ENCODE measurements at places on chromosomes 4 and X.

GRCh38 chrX:54288277-54288676 is 69.6 kb downstream of the WNK3 start:
- DNase-seq = no peak

DNA sequence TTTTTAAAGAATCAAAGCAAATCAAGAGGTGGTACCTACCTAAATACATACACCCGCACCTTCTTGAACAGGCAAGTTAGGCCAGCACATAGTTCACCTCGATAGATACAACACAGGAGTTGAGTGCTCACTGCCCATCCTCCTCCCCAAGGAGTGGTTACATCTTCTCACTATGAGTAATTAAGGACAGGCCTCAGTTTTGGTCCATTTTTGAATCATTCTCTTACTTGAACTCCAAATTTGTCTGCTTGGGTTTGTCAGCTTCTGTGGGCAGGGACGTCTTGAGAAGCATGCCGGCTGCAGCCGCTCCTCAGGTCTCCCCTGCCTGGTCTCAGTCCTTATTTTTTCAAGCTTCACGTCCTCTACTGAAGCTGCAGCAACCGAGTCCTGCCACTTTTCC is 190.6 kb upstream of the RBPJ start:
- DNase-seq = no peak

DNA sequence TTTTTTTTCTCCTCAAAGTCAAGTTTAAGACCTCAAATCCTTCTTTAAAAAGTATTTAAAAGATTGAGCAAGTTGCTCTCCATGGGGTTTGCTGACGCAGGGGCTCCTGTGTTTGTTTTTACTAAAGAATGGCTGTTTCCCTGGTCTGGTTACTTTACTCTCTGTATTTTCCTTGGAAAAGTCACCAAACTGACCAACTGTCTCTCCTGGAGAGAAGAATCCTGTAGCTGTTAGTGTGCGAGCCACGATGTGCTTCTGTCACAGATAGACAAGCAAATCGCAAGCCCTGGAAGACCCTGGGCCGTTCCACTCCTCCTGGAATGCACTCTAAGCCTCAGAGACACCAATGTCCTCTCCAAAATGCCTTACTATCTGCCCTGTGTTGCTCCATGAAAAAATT is 212.1 kb downstream of the CHIC2 start:
- no peak for DNase-seq

- DNase-seq = peak; percentile 47
Measured at GRCh38 chr4:124253080-124253479, 459.5 kb downstream of the ANKRD50 start.

DNA sequence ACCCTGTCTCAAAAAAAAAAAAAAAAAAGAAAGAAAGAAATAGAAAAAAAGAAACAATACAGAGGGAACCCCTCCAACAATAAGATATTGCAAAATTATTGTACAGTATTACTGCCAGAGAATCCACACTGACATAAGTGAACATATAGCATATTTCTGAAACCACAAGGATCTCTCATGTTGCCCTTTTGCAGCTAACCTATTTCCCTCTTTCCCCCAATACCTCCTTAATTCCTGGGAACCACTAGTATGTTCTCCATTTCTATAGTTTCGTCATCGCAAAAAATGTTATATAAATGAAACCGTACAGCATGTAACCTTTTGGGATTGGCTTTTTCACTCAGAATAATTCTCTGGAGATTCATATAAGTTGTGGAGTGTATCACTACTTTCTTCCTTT is 20.0 kb upstream of the BMP2K start:
- no peak for DNase-seq

DNA sequence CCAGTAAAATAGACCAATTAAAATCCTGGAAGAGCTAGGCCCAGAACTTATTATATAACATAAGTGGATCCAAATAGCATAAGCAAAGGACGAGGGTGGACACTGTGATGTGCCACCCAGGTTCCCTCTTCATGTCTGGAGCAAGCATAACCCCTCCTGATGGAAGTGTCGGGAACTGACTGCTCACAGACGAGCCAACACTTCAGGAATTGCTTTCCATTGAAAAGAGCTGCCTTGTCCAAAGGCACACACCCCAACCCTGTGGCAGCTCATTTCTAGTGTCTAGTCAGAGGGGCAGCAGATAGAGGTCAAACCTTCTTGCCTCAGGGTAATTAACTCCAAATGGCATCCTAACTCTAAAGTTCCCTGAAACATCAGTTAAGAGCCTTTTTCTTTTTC is 15.3 kb downstream of the DDIT4L start:
- DNase-seq = no peak

DNA sequence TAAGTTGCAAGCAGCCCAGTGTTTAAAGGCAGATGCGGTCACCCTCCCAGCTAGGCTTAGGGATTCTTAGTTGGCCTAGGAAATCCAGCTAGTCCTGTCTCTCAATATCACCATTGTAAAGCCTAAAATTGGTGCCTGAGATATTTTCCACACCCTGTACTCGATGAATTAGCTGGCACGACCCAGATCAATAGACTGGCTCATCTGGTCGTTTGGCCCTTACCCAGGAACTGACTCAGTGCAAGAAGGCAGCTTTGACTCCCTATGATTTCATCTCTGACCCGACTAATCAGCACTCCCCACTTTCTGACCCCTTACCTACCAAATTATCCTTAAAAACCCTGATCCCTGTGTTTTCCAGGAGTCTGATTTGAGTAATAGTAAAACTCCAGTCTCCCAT is 384.9 kb upstream of the SLC7A11 start:
- no peak for DNase-seq

DNA sequence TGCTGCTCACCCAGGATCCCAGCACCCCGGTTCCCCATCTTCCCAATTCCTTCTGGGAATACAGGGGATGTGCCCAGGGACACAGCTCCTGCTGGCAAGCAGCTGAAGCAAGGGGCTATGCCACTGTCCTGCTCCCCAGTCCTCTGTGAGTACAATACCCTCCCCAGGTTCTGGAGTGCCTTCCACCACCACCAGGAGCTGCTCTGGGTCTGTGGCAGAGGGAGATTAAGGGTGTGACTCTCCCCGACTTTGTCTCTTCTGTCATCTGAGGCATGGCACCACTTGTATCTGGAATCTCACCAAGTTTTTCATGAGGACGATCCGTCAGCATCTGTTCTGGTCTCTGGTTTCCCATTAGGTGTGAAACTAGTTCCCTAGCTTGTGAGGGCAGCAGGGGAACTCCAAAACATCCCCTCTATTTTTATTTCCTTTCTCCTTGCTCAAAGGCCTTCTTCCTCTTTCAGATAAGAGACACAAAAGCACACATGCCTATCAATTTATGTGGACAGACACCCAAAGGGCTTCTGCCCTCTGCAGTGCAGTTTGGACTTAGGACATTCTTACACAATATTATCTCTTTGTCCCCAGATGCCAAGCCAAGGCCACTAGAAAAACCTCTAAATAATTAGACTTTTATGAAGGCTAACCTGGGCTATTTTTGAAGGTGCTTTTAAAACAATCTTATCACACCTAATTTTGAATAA is 26.8 kb downstream of the MGST2 start:
- no peak for DNase-seq

DNA sequence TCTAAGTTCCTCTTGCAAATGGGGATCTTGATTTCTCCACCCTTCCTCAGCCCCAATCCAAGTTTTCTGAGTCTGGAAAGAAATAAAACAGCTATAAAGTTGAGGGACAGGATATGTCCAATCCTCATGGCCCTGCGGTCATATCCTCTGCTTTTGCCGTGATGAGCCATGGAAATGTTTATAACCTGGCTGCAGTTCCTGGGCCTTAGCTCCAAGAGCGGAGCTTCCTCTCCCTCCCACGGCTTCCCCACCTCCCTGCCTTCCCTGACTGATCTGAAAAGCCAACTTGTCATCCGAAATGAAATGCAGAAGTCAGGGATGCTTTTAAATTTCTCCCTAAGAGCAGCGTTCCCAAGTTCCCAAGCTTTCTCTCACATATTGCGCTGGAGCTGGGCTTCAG is 221.5 kb upstream of the SFRP2 start:
- DNase-seq = no peak

DNA sequence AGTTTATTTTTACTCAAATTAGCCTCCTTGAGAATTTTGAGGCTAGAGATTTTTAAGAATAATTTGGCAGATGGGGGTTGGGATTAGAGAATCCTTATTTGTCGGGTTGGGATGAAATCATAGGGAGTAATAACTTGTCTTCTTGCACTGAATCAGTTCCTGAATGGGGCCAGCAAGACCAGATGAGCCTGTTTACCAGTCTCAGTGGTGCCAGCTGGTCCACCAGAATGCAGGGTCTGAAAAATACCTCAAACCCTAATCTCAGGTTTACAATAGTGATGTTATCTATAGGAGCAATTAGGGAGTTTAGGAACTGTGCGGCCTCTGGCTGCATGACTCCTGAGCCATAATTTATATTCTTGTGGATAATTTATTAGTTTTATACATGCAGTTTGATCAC is 705.9 kb upstream of the AGA start:
- no peak for DNase-seq

- no peak for DNase-seq
Measured at GRCh38 chrX:148947399-148947975, 447.1 kb downstream of the AFF2 start.

GRCh38 chr4:186226521-186227189 is 652 bp upstream of the KLKB1 start:
- DNase-seq = no peak

GRCh38 chr4:186810613-186811150 is 87.0 kb upstream of the FAT1 start:
- DNase-seq = no peak

GRCh38 chrX:16445166-16445752 is 204.7 kb upstream of the S100G start:
- peak; percentile 5 for DNase-seq

All from NCI-H1105 (cell line).